ENCODE measurements at places on chromosomes 13 and 19. TPM values are rescaled to one million over a fixed set of nuclear protein-coding genes. Genes with fewer than 3 reads are reported as not detected.

The CA11 gene
- total RNA-seq, result 2.9 TPM

DNA sequence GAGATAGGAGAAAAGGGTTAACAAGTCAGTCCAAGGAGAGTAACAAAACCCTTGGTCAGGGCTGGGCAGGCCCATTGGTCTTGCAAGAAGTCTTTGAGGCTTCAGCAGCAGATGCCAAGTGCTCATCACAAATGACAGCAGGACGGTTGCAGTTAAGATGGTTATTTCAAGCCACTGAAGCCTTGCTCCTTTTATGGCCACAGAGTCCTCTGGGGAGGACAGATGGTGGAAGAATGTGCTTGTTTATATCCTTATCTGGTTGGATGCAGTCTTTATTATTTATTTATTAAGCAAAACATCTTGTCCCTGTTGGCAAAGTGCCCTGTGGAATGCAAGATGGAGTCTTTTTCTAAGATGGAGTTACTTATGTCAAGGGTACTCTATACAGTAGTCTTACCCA is 19.2 kb upstream of the ZNF331 start:
- H3K27me3 ChIP-seq, result no peaks in the 10 kb centered on the region
- no peak for DNase-seq
- peaks cover 6% of the 10 kb centered on the region for H3K4me1 ChIP-seq

GRCh38 chr13:100710176-100710575 is 35.6 kb upstream of the TMTC4 start:
- no peak overlapping the region for H3K4me3 ChIP-seq
- no peaks in the 10 kb centered on the region for H3K4me1 ChIP-seq
- H3K27me3 ChIP-seq, result no peaks in the 10 kb centered on the region
- no peaks in the 10 kb centered on the region for H3K36me3 ChIP-seq
- H3K27ac ChIP-seq, result no peak overlapping the region

GRCh38 chr13:30334663-30335386 is 27.5 kb upstream of the KATNAL1 start:
- no peaks in the 10 kb centered on the region for H3K27me3 ChIP-seq
- H3K4me1 ChIP-seq, result peaks cover 22% of the 10 kb centered on the region
- no peaks in the 10 kb centered on the region for H3K36me3 ChIP-seq
- peak; percentile 57 for DNase-seq
- H3K4me3 ChIP-seq, result no peak overlapping the region
- no peak overlapping the region for H3K27ac ChIP-seq

Measured in MCF 10A (cell line).